Fibroblast of skin of back (primary cell): ENCODE measurements at places on chromosomes 7 and 10.
A peak's percentile ranks its signal among the peaks of the same experiment; 100 is the strongest.

GRCh38 chr10:70564113-70564725 is 38.3 kb downstream of the PRF1 start:
- no peak for DNase-seq

DNA sequence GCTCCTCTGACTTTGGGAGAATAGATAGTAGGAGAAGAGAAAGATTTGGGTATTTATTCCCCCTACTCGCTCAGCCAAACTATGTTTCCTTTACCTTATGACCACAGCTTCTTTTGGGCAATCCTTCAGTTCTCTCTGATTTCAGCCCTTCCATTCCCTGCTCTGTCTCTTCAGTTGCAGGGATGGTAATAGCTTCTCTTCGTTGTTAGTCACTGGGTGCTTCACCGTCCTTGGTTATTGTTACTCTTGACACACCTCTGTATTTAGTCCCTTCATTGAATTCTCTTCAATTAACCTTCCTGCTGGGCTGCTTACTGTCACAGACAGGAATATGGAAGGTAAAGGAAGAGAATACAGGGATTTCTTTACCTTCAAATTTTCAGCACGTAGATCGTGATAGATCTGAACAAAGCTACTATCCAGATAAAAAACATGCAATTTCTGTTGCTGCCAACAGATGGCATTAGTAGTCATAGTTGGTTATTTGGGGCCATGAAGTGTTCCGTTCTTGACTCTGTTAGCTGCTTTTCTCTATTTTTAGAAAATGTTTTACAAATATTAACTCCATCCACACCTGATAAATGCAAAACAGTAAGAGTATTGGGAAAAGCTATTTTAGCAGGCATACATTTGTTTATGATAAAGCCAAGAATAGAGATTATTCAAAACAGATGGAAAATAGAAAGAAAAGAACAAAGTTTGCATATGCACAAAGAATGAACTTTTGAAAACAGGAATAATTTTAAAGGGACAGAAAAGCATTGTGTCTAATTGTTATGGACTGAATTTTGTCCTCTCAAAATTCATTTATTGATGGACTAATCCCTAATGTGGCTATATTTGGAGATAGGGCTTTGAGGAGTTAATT is 14.0 kb upstream of the PTTG1IP2 start:
- peak; percentile 52 for DNase-seq

- no peak for DNase-seq
These were observed 458.6 kb downstream of the PLXNA4 start for GRCh38 chr7:132117636-132118035.

- DNase-seq = peak; percentile 20
These were observed 450.2 kb upstream of the GALNT17 start for GRCh38 chr7:70681469-70682350.

DNA sequence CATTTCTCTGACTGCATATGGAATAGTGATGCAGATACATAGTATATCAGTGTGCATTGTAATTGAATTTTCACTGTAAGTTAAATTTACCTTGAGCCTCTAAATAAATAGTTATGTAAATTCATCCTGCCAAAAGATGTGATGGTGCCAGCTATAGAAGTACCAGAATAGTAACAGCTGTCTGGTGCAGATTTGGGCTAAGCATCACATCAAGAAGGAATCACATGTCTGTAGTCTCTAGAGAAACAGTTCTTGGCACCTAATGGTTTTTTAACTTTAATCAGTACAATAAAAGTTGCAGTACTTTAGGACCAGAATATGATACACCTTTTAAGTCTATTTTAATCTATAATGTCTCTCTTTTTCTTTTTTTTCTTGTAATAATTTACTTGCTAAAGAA is 17.4 kb downstream of the PLEKHA1 start:
- no peak for DNase-seq

GRCh38 chr7:138074121-138074520 is 2.1 kb upstream of the AKR1D1 start:
- no peak for DNase-seq

- no peak for DNase-seq
These were observed 18.4 kb downstream of the NKX2-3 start for GRCh38 chr10:99551158-99551557.

GRCh38 chr7:130084037-130084875 is 13.9 kb downstream of the KLHDC10 start:
- no peak for DNase-seq

- peak; percentile 69 for DNase-seq
These were observed 127.2 kb downstream of the WDFY4 start for GRCh38 chr10:48811917-48812316.

GRCh38 chr10:102633287-102633686 is 11.0 kb upstream of the TRIM8 start:
- peak; percentile 80 for DNase-seq

GRCh38 chr10:86413046-86413728 is 46.6 kb upstream of the GRID1 start:
- DNase-seq = peak; percentile 54

DNA sequence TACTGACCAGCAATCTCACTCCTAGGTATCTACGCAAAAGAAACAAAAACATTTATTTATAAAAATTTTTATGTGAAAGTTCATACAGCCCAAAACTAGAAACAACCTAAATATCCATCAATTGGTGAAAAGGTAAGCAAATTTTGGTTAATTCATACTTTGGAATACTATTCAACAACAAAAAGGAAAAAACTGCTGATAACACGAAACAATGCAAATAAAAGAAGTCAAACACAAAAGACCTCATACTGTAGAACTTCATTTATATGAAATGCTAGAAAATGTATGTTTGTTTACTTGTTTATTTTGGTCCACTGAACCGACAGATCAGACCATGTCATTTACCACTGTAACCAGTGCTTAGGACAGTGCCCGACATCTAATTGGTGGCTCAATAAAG is 60.3 kb downstream of the USP6NL start:
- DNase-seq = no peak

DNA sequence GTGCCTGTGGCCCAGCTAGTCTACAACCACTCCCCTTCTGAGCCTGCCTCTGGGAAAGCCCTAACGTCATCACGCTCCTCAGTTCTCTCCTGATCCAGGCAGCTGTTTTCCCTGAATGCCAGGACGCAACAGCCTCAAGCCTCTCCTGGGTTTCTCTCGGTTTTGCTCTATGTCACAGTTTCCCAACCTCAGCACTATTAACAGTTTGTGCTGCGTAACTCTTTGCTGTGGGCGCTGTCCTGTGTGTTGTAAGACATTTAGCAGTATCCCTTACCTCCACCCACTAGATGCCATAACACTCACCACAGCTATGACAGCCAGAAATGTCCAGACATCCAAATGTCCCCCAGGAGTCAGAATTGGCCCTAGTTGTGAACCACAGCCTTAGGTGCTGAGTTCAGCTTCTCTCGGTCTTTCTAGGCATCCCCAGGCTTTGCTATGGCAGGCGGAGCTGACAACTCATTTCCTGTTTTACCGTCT is 226.3 kb upstream of the NPVF start:
- no peak for DNase-seq

- no peak for DNase-seq
These were observed 31.4 kb downstream of the LRRC17 start for GRCh38 chr7:102944241-102944640.

DNA sequence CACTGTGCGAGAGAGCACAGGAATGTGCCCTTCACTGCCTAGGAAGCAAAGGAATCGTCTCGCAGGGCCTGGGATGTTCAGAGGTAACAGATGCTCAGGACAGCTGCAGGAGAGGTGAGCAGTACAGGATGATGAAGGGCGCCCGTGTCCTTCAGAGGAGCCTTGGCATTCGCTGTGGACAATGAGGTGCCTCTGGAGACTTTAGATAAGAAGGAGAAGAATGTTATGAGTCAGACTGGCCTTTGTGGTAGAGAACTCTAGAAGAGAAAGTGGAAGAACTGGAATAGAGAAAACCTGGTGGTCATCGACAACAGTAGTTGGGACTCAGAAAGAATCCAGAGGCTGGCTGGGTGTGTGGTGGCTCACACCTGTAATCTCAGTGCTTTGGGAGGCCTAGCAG is 64.4 kb upstream of the LEP start:
- DNase-seq = no peak

DNA sequence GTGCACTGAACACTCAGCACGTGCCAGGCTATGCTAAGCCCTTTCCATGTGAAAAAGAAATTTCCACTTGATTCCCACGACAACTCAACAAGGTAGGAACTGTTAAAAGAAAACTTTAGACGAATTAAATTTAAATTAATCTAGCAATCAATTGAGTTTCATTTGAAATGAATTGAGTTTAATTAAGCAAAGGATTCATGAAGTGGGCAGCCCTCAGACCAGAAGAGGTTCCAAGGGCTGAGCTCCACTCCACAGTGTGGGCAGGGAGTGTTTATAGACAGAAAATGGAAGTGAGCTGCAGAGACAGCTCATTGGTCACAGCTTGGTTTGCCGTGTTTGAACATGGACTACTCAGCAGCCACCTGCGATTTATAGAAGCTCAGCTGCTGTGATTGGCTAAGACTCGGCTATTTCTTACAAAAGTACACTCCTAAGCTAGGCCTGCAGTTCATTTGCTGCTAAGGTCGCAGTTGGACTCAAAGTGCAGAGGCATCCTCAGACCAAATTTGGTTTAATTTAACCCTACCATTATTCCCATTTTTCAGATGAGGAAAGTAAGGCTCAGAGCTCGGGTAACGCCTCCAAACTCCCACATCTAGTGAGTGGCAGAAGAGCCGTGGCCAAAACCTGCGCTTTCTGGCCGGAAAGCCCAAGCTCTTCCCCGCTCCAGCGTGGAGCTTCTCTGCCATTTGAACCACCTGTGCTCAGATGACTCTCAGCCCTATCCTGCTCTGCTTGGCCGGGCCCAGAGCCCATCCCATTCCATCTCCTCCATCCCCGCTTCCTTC is 24.9 kb downstream of the CALML3 start:
- no peak for DNase-seq

DNA sequence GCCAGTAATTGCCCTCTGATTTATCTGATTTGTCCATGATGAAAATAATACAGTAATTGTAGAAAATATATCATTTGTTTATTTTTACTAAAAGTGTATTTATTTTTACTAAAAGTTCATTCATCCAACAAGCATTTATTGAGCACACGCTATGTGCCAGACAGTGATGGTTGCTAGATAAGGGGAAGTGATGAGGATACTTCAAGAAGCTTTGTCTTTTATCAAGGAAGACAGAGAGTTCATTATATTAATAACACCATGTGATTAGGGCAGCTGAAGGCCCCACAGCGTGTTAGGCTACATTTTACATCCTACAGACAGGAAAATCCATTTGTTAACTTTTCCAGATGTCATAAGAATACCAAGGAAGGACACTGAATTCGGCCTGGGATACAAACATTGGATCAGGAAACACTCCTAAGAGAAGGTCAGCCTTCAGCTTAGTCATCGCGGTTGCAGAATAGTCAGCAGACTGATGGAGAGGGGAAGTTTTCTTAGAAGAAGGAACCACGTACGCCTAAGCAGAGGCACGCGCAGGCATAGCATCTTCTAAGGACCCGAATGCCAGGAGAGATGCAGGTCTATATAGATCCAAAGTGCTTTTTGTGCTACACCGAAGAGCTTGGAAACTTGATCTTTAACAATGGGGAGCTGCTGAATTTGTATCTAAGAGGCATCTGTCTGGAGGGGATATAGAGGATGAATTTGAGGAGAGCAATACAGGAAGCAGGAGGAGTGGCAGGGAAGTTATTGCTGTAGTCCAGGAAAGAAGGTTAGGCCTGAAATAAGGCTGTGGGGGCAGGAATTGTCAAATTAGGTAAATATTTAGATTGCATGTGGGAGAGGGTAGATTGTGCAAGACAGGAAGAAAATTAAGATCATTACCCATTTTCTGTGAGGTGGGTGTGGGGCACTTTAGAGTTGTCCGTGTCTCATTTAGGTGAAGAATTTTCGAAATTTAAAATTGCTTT is 85.7 kb downstream of the LRGUK start:
- peak; percentile 8 for DNase-seq

DNA sequence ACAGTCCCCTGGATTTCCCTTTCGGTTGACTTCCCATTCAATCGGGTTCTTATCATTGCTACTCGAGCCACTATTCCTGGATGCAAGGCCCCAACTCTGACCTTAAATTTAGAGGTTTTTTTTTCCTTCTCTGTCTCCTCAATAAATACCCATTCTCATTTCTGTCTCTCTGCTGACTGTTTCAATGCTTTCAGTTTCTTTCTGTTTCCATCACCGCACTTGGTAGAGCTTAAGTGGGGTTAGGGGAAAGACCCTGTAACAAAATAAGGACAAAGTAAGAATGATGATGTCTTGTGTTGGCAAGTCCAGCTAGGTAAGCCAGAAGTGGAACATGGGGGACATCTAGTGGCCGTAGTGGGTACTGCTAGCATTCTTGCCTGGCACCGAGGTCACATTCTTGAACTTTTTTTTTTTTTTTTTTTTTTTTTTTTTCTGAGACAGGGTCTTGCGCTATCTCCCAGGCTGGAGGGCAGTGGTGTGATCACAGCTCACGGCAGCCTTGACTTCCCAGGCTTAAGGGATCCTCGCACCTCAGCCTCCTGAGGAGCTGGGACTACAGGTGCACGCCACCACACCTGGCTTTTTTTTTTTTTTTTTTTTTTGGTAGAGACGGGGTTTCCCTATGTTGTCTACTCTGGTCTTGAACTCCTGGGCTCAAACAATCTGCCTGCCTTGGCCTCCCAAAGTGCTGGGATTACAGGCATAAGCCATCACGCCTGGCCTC is 40.3 kb downstream of the ZC3HC1 start:
- DNase-seq = peak; percentile 84

DNA sequence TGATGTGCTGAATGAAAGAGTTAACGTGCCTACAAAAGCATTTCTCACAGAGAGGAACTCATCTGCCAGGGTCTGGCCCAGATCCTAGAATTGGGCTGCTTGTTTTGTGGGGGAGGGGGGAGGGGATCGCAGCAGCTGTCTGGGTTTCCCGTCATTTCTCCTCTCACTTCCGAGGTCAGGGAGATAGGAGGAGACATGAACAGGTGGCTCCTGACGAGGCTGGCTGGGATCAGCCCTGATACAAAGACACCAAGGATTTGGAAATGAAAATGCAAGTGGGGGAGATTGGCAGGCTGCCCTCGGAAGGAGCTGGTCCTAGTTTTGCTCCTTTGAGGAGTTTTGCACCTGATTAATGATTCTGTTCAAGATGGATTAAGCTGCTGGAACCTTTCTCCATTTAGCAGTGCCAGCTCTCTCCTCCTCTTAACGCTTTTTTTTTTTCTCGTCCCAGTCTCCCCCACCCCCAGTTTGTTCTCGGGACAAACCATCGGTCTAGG is 86.8 kb upstream of the KMT2C start:
- DNase-seq = no peak

- DNase-seq = peak; percentile 13
These were observed 106.2 kb downstream of the SNX10 start for GRCh38 chr7:26397796-26398426.

GRCh38 chr10:111203615-111204014 is 126.8 kb downstream of the ADRA2A start:
- no peak for DNase-seq

DNA sequence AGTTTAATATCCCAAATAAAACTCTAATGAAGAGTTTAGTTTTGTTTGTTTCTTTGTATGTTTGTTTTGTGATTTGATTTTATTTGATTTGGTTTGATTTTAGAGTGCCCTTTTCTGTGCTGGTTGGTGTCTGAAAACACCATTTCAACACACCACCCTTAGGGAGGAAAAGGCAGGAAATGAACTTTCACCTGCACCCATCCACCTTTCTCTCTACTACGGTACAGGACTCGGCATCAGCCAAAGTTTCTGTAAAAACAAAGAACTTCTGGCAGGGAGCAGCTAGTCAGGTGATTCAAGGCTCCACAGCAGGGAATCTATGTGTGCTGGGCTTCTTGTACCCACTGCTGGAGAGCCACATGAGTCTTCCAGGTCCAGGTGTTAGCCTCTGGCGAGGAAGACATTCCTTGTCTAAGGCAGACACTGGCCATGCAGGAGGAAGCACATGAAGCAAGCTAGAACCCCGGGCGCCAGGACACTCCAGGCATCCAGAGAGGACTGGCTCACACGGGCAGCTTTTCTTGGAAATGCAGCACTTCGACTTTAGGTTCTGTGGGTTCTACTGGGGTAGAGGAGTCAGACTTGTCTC is 22.1 kb upstream of the STK17A start:
- DNase-seq = no peak
